T-cell (primary cell): ENCODE measurements at places on chromosomes 12 and 14.

- no peak for DNase-seq
Measured at GRCh38 chr12:88628856-88629509, 48.7 kb upstream of the KITLG start.

DNA sequence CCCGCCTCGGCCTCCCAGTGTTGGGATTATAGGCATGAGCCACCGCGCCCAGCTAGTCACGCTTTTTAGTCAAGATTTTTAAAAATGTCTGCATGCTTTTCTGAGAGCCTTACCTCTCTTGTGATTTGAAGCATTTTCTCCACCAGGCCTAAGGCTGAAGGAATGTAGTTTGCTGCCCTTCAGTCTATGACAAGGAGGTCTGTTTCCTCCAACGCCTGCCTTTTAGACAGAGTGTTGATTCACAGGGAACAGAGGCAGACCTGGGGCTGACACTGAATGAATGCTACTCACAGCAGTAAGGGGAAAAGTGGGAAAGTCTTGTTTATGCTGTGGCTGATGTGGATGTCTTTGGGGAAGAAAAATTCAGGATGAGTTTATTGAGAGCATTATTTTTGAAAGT, 27.2 kb upstream of the MDM2 start:
- DNase-seq: no peak

GRCh38 chr12:114809097-114809496, 125.1 kb upstream of the TBX3 start:
- DNase-seq: no peak

GRCh38 chr12:105616971-105617540, 286.6 kb downstream of the C12orf75 start:
- DNase-seq: no peak

- DNase-seq: no peak
Measured at GRCh38 chr12:100512692-100513091, 39.0 kb downstream of the NR1H4 start.

GRCh38 chr12:16844875-16845274, 238.9 kb upstream of the LMO3 start:
- DNase-seq: no peak

DNA sequence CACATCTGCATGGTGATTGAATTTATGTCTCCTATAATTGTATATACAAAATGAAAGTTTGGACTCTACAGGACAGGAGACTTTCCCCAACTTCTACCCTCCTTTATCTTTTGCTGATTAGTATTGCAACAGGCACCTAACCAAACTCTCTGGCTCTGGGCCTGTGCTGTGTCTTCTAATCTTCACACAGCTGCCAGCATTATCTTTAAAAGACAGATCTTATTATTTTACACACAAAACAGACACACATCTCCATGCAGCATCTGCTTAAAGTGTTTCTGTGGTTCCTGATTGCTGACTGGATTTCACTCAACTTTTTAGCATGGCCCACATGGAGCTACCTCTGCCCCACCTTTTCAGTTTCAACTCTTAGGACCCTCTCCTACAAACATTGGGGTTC, 154.9 kb upstream of the PELI2 start:
- no peak for DNase-seq
